ENCODE measurements at places on chromosomes 2 and 18.

GRCh38 chr2:102258386-102259074 is 52.8 kb upstream of the IL1RL1 start:
- no peak for DNase-seq

- DNase-seq = no peak
Measured at GRCh38 chr2:112841295-112842044, 4.9 kb upstream of the IL1B start.

GRCh38 chr2:28497206-28497605 is 1.3 kb downstream of the PLB1 start:
- no peak for DNase-seq

DNA sequence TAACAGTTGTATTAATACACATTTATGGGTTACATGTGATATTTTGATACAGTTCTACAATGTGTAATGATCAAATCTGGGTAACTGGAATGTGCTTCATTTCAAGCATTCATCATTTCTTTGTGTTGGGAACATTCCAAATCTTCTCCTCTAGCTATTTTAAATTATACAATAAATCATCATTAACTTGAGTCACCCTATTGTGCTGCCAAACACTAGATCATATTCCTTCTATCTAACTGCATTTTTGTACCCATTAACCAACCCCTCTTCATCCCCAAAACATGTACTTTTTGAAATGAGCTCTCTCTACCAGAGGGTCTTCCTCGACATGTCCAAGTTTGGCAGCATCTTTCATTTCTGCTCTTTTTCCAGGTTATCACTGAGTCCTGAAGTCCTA is 81.1 kb upstream of the TTC39C start:
- DNase-seq = no peak

GRCh38 chr2:119488245-119489214 is 35.8 kb downstream of the SCTR start:
- DNase-seq = no peak

- DNase-seq = no peak
Measured at GRCh38 chr2:100070078-100070477, 72.3 kb downstream of the AFF3 start.

GRCh38 chr2:136436936-136437335 is 319.0 kb upstream of the CXCR4 start:
- DNase-seq = no peak

DNA sequence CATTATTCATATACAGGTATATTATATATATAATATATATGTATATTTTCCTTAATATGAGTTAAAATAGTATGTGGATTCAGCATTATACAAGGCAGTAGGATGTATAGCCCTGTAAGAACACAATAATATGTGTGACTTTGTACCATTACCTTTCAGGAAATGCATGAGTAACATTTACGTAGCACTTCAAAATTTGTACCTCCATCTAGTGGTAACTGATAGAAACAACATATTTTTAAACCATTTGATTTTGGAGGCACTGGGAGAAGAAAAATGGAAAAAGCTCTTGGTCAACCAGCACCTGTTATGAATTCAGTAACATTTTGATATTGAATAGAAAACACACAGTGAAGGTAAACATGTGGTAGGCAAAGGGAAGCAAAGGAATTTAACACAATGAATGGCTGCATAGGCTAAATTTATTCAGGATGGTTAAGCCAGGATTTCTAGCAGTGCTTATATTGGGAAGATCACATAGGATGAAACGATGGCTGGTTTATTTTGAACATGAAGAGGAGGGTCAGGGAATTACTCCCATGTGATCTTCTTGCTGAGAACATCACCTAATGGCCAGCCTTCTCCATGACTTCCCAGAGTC is 565.5 kb downstream of the CCDC85A start:
- DNase-seq = no peak

DNA sequence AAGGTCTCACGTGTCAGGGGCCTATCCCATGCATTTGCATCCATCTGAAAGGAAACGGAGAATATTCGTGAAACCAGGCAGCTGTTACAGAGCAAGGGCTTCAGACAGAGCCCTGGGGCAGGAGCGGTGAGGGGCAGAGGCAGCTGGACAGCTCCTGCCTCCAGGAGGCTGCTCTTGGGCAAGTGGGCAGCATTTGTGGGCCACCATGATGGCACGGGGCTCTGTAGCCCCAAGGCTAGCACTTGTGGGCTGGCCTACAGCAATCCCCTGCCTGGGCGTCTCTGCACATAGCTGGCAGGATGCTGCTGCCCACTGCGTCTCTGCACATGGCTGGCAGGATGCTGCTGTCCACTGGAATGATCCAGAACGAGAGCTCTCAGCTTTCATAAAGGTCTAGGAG is 52.8 kb upstream of the PTMA start:
- DNase-seq = no peak

DNA sequence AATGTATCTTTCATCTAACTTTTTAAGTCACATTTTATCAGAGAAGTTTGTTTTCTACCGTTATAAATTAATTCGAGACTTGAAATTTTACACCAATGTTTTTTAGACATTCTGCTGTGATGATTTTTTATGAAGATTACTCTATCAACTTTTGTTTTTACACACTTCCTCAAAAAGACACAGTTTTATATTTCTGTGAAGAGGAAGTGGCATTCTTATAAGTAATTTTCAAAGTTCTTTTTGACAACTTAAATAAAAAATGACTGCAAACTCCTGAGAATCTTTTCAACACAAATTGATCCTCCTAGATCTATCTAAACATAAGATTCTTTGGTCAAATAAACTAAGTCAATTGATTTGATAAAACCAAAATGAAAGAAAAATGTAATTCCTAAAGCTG is 13.7 kb downstream of the ANKRD44 start:
- DNase-seq = no peak

DNA sequence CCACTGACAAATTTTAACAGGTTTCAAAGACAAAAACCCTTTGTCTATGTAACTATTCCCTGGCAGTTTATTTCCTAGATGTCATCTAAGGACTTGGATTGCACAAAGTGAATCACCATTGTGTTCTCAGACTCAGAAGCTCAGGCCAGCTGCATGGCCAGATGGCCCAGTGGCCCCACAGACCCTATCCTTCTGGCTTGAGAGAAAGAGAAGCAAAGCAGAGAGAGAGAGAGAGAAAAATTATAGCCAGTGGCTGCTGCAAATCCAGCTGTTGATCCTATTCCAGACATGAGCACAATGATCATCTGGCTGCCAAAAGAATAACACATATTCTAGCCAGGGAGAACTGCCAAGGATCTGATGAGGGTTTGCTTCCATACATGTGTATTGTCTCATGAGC is 25.8 kb downstream of the CTLA4 start:
- DNase-seq = peak; percentile 60

- DNase-seq = no peak
Measured at GRCh38 chr2:47360927-47361326, 42.0 kb upstream of the MSH2 start.

DNA sequence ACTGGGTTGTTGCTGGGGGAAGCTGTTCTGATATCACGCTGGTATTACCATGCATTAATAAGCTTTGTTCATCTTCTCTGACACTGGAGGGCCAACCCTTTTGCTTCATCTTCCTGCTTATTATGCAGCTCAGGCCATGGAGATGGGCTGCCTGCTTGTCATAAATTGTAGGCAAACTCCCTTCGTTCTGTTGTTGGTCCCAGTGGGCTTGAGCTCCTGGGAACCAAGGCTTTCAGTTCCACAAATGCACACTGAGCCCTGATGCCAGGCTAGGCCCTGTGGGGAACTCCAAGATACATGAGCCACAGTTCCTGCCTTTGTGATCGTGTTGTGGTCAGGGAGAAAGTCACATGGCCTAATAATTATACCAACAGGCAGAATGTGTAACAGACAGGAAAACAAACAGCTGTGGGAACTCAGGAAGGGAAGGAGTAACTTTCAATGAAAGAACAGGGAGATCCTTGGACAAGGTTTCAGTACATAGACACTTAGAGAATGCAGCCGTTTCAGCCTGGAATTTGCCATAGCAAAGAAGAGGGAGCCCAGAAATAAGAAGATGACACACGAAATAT is 49.0 kb upstream of the BCL2L11 start:
- no peak for DNase-seq

- DNase-seq = no peak
Measured at GRCh38 chr18:70165936-70166335, 39.6 kb downstream of the RTTN start.

DNA sequence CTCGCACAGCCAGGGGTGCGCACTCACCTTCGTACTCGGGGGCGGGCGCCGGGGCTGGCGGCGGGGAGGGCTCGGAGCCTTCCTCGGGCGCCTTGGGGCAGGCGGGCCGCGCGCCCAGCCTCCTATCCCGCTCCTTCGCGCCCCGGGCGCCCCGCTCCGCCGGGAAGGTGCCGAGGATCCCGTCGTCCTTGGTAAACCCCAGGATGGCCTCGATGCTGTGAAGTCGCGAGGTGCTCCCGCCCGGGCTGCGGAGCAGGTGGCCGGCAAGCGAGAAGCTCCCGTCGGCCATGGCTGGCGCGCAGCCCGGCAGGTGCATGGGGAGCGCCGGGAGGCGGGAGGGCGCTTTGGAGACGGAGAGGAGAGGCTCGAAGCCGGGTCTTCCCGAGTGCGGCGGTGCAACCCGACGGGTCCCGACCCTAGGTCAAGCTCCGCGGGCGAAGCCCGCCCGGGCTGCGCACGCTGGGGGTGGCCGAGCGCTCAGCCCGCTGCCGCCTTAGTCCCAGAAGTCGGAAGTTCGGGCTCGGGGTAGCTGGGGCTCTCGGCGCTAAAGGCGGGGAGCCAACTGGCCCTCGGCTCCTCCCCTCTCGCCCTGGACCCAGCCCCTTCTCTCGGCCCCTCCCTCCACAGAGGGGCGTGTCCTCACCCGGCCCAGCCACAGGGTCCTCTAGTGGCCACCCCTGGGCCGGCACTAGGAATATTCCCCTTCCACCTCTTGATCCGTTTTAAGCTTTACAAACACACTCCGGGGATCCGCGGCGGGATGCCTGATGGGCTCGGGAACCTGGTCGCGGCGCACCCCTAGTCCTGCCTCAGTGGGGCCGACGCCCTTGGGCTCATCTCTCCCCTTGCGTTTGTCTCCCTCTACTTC is at the start of gene RAX:
Gene RAX (minus strand): TSS at position 564 of the 868 bp plus-strand sequence. CDS start 248 bp downstream, at position 316.
- DNase-seq = no peak

GRCh38 chr2:164981217-164981990 is 26.1 kb upstream of the SLC38A11 start:
- no peak for DNase-seq

DNA sequence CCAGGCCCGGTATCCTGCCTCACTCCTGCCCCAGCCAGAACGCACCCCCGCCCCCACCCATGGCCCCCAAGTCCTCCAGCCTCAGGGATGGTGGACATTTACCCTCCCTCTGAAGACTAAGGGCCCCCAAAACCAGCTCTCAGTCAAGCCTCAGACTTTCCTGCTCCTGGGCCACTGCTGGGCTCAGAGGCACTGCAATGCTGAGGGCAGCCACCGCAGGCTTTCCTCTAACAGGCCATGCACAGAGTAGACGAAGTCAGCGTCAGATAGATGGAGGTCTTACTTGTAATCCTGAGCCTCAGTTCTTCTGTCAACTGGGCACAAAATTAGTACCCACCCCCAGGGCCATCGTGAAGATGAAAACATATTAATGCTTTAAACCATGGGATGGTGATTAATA is 92.6 kb downstream of the TTC32 start:
- no peak for DNase-seq

DNA sequence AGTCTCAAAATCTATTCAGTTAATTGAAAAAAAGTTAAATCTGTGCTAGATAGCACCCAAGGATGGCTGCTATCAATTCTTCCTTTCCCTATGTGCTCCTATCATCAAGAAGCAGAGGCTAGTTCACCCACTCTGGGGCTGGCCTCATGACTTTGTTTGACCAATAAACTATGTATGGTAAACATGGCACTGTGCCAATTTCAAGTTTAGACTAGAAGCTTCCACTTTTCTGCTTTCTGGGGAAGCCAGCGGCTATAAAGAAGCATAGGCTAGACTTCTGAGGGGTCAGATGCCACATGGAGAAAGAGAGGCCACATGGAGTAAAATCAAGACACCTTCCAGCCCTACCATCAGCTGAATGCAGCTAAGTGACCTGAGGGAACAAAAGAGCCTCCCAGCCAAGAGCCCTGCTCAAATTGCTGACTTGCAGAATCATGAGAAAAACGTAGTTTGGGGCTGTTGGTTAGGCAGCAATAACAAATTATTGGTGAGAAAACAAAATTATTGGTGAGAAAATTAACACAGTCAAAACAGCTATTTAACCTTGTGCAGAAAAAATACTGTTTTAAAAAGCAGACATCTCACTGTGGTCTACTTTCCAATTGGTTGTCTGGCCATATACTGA is 86.5 kb upstream of the SLC14A2 start:
- DNase-seq = no peak

GRCh38 chr2:237154082-237154638 is 68.5 kb downstream of the COPS8 start:
- no peak for DNase-seq

DNA sequence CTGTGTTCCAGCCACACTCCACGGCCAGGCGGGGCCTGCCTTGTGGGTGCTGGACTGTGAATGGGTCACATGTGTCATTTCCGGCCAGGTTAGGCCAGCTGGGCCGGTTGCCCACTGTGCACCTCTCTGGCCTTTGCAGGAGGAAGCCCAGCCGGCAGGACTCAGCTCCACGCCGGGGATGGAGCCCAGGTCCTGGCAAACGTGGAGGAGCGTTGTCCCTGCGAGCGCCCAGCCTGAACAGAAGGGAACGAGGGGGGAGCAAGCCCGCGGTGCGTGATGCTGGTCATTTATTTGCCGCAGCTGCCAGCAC is 152.9 kb downstream of the PXDN start:
- DNase-seq = no peak

DNA sequence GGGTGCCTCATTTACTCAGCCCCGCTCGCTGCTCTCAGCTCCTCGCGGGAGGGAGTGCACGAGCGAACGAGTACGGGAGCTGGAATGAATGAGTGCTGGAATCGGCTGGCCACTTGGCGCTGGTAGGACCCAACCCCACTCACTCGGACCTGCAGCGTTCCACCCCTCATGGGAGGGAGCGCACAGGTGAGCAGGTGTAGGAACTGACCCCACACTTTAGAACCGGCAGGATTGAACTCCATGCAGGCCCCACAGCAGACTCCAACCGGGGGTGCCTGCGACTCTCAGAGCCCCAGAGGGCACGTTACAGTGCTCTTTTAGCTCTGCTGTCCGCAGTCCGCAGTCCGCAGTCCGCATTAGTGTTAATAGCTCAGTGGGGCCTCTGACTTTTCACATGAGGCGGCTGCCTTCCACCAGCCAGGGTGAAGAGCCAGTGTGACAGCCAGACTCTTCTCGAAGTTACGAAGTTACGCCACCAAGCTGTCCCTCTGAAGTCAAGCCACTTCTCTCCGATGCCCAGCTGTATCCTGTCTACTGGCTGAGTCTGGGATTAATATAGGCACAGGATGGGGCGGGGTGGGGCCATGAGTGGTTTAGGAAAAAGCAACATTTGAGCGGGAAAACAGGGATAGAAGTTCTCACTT is 102.7 kb upstream of the ARHGAP15 start:
- no peak for DNase-seq

GRCh38 chr2:211836409-211836808 is 702.2 kb downstream of the ERBB4 start:
- DNase-seq = no peak

GRCh38 chr2:194253528-194254259 is 1403.3 kb upstream of the SLC39A10 start:
- DNase-seq = no peak

DNA sequence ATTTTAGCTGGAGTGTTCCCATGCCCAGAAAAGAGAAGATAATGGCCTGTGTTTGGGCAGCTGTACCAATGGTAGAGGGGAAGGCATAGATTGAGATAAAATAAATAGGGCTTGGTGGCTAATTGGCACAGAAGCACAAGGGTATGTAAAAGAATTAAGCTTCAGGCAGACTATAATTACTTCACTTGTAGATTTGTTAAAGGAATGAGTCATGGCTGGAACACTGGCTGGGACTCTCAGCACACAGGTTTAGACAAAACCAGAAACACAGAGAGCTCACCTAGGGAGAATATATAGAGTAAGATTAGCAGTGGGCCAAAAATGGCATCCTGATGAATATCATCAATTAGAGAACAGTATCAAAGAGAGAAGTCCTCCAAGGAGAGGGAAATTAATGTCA is 198.3 kb upstream of the FIGN start:
- no peak for DNase-seq

Measured in C1 segment of cervical spinal cord (tissue), 14 donors.